ENCODE measurements at places on chromosomes 1 and 21.

- DNase-seq: no peak
Observed at GRCh38 chr1:10788592-10789006, 7.8 kb downstream of the CASZ1 start.

GRCh38 chr1:14625572-14625971, 27.1 kb downstream of the KAZN start:
- DNase-seq: no peak

DNA sequence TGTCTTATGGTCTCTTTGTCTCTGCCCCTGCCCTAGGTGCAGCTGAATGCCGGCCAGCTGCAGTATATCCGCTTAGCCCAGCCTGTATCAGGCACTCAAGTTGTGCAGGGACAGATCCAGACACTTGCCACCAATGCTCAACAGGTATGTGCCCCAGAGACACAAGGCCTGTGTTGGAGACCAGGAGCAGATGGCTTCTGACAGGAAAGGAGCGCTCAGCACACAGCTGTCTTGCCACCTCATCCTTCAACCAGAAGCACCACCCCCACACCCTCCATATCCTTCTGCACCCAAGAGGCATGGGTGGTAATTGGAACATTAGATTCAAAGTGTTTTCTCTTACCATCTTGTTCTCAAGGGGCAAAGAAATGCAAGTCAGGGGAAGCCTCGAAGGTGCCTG, 17.0 kb upstream of the KCNQ4 start:
- DNase-seq: no peak

GRCh38 chr1:241362350-241362749, 5.3 kb upstream of the RGS7 start:
- DNase-seq: no peak

- no peak for DNase-seq
Observed at GRCh38 chr1:216883518-216883917, 160.3 kb upstream of the ESRRG start.

- no peak for DNase-seq
Observed at GRCh38 chr1:213277036-213277435, 226.0 kb downstream of the RPS6KC1 start.

- DNase-seq: no peak
Observed at GRCh38 chr1:246930830-246931548, 759 bp downstream of the AHCTF1 start.
